ENCODE measurements at places on chromosomes 13 and 19.

- no peak for DNase-seq
Measured at GRCh38 chr19:33290082-33290815, 12.1 kb downstream of the CEBPA start.

- no peak for DNase-seq
Measured at GRCh38 chr13:27793507-27794367, 1.5 kb downstream of the GSX1 start.

- no peak for DNase-seq
Measured at GRCh38 chr13:106595625-106596024, 27.7 kb upstream of the ARGLU1 start.

DNA sequence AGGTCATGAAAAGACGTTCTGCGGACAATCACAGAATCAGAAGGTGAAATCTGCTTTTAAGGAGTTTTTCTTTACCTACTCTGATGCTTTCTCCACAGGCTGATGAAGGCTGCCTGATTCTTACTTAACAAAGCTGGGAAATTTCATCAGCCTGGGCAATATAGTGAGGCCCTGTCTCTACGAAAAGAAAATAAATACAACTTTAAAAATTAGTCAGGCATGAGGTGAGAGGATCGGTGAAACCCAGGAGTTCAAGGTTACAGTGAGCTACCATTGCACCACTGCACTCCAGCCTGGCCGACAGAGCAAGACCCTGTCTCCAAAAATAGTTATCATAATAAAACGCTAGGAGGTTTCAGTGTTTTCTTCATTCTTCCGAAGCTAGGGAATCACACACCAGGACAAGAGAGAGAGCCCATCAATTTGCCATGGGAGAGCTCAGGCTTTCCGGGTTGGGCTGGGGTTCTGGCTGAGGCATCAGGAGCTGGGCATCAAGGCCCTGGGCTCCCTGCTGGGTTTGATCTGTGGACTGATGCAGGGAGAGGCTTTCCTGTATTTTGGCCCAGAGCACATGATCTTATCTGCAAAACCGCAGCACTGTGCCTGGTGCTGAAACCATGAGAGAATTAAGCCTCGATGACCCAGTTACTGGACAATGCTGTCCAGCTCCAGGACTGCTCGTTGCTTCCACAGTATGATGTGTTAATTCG, 25.1 kb upstream of the CEBPG start:
- no peak for DNase-seq

- no peak for DNase-seq
Measured at GRCh38 chr19:55474269-55475265, 1.9 kb upstream of the ZNF628 start.

GRCh38 chr13:41961466-41961760, 504 bp upstream of the VWA8 start:
- DNase-seq, result no peak

DNA sequence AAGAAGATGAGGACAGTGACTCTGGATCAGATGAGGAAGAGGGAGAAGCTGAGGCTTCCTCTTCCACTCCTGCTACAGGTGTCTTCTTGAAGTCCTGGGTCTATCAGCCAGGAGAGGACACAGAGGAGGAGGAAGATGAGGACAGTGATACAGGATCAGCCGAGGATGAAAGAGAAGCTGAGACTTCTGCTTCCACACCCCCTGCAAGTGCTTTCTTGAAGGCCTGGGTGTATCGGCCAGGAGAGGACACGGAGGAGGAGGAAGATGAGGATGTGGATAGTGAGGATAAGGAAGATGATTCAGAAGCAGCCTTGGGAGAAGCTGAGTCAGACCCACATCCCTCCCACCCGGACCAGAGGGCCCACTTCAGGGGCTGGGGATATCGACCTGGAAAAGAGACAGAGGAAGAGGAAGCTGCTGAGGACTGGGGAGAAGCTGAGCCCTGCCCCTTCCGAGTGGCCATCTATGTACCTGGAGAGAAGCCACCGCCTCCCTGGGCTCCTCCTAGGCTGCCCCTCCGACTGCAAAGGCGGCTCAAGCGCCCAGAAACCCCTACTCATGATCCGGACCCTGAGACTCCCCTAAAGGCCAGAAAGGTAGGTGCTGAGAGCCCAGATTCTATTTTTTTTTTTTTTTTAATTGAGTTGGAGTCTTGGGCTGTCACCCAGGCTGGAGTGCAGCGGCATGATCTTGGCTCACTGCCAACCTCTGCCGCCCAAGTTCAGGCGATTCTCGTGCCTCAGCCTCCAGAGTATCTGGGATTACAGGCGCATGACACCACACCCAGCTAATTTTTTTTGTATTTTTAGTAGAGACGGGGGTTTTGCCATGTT, 2.3 kb downstream of the PPP1R15A start:
- DNase-seq, result no peak

GRCh38 chr19:51025809-51026553, 435 bp downstream of the KLK11 start:
- DNase-seq, result no peak

- DNase-seq, result no peak
Measured at GRCh38 chr13:67632590-67632989, 402.5 kb upstream of the PCDH9 start.

All from fibroblast of the conjunctiva (primary cell).